ENCODE measurements at places on chromosomes 12 and 14.

- DNase-seq, result no peak
Observed at GRCh38 chr14:105890474-105891220, 364.3 kb downstream of the TMEM121 start.

- no peak for DNase-seq
Observed at GRCh38 chr12:110998165-110998564, 77.8 kb upstream of the MYL2 start.

GRCh38 chr14:36580141-36580855, 2.1 kb downstream of the NKX2-8 start:
- no peak for DNase-seq

DNA sequence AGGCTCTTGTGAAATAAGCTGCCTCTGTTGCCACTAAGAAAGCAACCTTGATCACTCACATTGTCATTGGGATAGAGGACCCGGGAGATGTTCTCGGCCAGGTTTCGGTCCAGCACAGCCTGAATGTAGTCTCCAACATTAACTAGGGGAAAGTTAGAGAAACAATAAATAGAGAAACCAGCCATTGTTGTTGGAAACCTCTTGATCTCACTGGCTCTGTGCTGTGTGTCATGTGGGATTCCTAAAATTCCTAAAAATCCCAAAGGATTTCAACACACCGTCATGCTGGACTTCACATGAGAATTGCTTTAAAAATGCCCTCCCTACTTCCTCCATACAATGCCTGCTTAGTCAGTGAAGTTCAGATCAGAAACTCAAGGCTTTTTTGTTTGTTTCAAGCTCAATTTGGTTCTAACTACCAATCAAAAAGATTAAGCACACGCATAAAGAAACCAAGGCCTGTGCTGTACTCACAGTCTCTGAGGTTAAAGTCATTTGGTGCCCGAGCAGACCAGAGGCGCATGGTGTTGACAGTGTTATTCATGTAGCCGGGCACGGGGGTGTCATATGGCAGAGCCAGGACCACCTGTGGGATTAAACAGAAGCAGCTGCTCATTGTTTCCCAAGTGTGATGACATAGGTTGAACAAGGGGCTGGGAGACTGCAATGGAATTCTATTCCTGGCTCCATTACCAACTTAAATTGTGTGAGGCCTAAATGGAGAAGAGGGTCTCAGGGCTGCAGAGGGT, 23.6 kb downstream of the PYGL start:
- no peak for DNase-seq

DNA sequence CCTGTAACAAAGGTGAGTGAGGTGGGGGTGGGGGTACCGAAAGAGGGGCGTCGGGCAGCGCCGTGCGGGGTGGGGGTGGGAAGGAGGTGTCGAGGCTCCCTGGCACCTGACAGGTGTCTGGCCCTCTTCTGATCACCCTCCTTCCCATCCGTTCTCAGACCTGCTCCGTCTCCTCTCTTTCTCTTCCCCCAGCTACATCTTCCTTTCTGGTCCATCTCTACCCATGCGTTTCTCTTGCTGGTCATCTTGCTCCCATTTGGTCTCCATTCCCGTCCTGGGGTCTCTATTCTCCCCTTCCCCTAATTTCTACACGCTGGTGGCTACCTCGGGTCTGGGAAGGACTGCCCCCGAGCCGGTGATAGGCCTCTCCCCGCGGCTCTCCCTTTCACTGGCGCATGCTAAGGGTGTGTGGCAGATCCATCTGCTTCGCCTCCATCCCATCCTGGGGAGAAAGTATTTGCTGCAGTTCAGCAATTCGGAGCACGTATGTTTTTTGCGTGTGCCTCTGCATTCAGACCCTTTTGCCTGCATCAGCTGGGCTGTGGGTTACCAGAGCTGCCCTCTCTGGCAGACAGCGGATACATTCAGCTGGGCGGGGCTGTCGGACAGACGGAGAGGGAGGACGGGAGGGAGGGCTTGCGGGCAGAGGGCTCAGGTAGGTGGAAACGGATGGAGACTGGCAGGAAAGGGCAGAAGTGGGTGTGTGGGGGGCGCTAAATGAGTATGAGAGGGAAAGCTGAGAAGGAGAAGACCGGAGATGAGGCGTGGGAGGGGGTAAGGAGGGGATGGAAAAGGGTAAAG, 730 bp downstream of the CLSTN3 start:
- DNase-seq, result no peak

DNA sequence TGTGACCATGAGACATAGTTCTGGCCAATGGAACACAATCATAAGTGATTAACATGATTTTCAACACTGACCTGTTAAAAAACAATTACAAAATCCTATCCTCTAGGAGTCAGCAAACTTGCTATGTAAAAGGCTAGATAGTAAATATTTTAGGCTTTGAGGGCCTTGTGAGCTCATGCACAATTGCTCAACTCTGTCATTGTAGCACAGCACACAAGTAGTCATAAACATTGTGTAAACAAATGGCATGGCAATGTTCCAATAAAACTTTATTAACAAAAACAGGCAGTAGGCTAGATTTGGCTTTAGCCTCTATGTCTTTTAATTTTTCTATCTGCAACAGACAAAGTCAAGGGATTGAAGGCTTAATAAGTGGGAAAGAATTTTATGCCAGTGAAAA, 350.7 kb downstream of the C12orf50 start:
- no peak for DNase-seq

DNA sequence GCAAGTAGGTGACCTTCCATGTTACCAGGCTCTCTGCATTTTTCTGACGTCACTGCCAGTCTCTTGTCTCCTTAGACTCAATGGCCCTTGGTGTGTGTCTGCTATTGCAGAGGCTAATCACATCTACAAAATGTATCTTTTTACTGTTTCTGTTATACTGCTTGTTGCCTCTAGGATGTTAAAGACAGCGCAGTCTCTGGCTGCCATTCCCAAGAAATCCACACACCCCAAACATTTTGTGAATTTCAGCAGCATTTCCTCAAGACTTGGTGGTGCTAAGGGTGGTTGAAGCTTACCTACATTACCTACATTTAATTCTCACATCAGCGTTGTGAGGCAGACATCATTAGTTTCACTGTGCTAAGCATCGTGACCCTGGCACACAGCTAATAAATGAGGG, 87.2 kb downstream of the C12orf75 start:
- DNase-seq, result no peak

GRCh38 chr12:6235499-6235898, 35.3 kb downstream of the CD9 start:
- DNase-seq, result no peak

- no peak for DNase-seq
Observed at GRCh38 chr12:117010693-117011451, 88.3 kb downstream of the TESC start.

- DNase-seq, result no peak
Observed at GRCh38 chr12:105705765-105706164, 375.3 kb downstream of the C12orf75 start.

DNA sequence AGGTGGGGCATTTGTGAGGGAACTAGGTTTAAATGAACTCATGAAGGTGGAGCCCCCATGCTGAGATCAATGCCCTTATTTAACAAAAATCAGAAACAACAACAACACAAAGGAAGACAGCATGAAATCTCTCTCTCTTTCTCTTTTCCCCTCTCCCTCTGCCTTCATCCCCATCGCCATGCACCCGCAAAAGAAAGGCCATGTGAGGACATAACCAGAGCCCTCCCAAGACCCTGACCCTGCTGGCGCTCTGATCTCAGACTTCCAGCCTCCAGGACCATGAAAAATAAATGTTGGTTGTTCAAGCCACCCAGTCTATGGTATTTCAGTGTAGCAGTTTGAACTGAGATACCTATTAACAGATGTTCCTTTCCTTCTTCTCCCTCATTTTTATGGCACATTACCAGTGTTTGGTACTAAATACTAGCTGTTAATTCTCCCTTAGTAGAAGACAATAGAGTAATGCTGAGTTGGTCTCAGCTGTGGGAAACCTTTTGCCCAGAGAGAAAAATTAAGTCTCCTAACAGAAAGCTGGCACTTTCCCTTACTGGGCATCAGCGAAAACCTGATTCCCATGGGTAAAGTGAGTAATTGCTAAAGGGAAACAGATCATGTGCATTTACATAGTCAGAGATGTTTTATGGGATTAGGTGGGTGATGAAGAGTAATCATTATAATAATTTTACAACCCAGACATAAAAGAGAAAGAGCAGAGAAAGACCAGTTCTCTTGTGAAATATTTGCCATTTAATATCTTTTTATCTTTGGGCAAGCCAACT, 264.0 kb upstream of the PLEKHG7 start:
- no peak for DNase-seq

DNA sequence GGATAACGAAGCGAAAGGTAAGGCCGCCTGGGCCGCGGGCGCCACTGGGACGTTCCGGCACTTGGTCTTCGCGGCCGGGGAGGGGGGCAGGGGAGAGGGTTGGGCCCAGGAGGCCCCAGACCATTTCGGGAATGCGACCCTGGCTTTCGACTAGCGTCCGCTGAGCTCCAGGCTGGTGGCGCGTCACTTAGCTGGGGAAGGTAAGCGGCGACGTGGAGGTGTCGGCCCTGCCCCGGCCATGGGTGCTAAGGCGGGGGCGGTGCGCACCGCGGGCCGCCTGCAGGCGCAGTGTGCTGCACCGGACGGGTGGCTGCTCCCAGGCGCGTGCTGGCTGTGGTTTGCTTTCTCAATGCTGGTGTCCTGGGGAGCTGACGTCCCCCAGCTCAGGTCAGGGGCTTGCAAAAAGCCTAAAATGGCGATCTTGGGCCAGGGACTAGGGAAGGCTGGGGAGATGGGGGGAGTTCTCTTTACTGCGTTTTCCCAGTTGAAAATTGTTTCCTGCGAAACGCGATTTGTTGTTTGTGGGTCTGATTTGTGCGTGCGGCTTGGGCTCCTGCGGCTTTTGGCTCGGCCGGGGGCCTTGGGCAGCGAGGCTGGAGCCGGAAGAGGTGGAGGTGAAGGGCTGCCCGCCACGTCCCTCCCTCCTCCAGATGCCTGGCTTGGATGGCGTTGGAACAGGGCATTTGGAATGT, 1.2 kb downstream of the HOXC10 start:
- no peak for DNase-seq

DNA sequence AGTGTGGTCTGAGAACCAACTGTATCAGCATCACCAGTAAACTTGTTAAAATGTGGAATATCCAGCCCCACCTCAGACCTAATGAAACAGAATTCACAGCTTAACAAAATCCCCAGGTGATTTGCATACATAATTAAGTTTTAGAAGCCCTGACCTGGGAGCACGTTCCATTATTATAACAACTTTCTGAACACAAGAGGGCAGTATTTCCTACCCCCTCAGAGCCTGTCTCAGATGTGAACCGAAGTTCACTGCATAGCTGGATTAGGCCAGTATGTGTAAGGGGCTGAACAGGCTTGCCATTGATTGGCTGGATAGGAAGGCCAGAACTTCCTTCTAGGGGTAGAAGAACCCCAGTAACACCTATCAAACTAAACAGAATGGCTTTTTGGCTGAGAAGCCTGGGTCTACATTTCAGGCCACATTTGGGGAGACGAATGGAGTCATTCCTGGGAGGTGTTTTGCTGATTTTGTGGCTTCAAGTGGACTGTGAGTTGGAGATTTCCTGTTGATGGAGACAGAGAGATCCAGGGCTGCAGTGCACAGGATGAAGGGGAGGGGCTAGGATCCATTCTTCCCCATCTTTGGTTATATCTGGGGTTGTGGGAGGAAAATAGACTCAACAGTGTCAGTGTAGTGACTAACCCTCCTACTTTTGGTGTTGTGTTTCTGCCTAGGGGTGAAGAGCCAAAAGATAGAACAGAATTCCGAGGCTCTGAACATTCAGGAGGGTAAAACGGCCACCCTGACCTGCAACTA, 94.7 kb upstream of the OR4E1 start:
- no peak for DNase-seq
